CMK (cell line): ENCODE measurements at places on chromosomes 13 and 19.

DNA sequence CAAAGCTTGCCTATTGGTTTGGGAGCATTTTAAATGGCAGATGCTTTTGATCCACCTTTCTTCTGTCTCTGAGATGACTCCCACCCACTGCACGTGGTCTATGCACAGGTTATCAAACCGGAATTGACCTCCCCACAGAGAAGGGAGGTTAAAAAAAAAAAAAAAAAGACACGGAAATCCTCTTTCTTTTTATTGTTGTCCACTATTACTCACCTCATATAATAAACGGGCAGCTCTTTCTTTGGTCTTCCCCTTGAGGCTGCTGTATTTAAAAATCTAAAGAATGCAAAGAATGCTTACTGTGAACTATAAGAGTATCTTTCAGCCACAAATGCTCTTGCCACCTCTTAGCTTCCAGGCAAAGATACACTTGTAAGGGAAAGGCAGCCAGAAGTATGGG lies 329.7 kb downstream of the NDFIP2 start:
- DNase-seq = no peak

- DNase-seq = no peak
These were observed 30.3 kb downstream of the TSHZ3 start for GRCh38 chr19:31318790-31319425.

GRCh38 chr13:49113526-49114286 lies 106.4 kb upstream of the MLNR start:
- DNase-seq = no peak

- DNase-seq = no peak
These were observed 28.2 kb downstream of the CLEC17A start for GRCh38 chr19:14611051-14611450.

GRCh38 chr13:66634384-66634783 lies 595.8 kb downstream of the PCDH9 start:
- DNase-seq = no peak

DNA sequence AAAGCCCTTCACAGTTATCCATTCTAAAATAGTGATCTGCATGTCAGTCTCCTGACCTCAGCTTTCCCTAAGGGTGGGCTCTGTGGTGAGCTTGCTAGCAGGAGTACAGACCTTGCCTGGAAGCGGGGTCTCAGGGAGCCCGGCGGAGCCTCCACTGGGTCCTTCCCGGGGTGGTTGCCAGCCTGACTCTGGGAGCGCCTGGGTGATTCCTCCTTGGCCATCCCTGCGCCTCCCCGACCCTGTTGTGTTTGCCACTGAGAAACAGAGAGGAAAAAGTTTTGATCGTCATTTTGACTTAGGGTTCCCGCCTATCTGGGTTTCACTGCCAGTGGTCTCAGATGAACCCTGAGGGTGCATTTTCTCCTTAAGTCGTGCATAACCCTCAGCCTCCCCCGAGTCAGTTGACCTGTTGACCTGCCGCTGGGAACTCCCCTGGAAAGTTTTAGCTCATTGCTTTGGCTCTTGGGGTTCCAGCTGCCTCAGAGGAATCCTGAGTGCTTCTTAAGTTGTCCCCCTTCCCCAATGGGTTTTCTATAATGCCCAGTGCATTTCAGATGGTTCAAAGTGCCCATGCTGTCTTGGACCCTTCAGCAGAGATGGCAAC lies 117.8 kb downstream of the RAB20 start:
- DNase-seq = no peak

DNA sequence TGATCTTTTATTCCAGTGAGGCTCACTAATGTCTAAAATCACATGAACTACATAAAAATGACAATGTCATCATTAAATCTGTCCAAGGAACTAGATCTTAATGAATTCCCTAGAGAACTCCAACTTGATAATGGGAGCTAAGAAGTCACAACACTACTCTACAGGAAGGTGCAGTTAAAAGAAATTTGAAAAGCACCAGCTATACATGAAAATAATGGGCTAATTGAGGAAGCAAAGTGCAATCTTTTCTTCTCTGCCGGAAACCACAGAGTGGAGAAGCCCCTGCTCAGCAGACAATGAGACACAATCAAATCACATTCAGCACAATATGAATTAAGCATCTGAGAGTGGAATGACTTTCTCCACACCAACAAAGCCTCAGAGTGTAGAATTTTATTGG lies 261.7 kb downstream of the LHFPL6 start:
- no peak for DNase-seq

GRCh38 chr13:58397596-58398387 lies 766.2 kb downstream of the PCDH17 start:
- no peak for DNase-seq

- no peak for DNase-seq
These were observed 129.4 kb downstream of the PCDH9 start for GRCh38 chr13:67100730-67101129.

GRCh38 chr13:103291226-103291625 lies 225.0 kb upstream of the SLC10A2 start:
- no peak for DNase-seq

DNA sequence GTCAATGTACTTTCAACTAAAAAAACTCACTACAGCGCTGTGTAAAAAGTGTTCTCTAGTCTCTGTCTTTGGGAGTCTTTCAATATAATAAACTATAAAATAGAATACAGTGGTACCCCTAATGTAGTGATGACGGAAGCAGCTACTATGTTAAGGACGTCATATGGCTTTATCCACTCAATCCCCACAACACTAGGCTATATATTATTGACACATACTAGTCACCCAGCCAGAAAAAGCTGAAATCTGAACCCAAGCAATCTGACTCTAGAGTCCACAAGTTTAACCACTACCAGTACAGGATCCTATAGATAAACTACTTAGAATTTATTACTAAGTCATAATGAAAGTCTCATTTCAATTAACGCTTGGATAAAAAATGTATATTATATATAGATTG lies 48.3 kb downstream of the ELF1 start:
- no peak for DNase-seq

GRCh38 chr19:18349524-18350128 lies 9.2 kb downstream of the PGPEP1 start:
- no peak for DNase-seq

- no peak for DNase-seq
These were observed 141.7 kb upstream of the SERP2 start for GRCh38 chr13:44231786-44232516.

GRCh38 chr19:11451871-11452619 lies 16.6 kb downstream of the PRKCSH start:
- no peak for DNase-seq
